ENCODE measurements at places on chromosomes 1 and 21.

DNA sequence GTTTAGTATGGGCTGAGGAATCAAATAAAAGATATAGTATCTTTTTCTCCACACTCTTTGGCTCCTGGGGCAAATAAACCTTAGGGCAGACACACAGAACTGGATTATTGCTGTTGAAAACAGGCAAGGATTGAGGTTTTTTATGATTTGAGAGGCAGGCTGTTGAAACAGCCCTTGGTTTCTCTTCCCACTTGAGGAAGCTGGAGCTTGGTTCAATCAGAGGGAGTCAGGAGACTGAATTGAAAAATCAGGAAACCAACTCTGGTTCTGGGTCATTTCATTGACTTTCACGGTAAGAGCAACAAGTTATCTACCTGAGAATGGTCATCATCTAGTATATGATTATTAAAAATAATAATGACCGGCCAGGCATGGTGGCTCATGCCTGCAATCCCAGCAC is 108.4 kb downstream of the CNIH3 start:
- no peak for DNase-seq

GRCh38 chr1:193434319-193434718 is 247.9 kb upstream of the B3GALT2 start:
- DNase-seq, result peak; percentile 62

GRCh38 chr1:56397409-56397808 is 182.0 kb downstream of the PLPP3 start:
- DNase-seq, result no peak

GRCh38 chr1:29577512-29577911 is 341.2 kb downstream of the PTPRU start:
- DNase-seq, result no peak

DNA sequence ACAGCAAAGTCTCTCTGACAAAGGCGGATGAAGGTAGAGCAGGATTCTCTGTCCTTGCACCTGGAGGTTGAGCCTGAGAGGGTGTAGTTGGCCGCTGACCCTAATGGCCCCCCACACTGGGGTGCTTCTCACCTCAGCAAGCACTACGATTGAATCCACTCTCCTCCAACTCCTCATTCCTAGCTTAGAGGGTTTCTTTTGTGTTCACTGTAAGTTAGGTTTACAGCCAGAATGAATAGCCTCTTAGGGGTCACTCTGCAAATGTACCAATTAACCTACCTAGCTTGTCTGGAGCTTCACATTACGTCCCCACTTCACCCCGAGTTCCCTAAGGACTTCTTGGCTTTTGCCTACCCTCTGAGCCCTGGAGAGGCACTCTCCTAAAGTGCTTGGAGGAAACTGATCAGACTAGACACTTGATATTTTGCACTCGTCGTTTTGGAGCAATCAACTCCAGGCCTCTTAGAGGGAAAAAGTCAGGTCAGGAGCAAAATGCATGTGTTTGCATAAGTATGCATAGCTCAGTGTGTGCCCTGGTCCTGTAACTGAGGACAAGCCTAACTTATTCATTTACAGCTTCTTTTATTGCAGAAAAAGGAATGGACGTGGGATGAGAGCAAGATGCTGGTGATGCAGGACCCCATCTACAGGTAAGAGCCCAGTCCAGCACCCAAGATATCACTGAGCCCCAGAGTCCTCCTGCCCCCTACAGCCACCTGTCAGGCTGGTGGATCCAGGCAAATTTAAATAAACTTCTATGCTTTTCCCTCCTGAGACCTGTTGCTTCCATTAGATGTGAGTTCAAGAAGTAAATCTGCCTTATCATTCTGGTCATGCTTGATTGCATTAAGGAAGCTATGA is 76.4 kb downstream of the SPATA46 start:
- DNase-seq, result no peak

DNA sequence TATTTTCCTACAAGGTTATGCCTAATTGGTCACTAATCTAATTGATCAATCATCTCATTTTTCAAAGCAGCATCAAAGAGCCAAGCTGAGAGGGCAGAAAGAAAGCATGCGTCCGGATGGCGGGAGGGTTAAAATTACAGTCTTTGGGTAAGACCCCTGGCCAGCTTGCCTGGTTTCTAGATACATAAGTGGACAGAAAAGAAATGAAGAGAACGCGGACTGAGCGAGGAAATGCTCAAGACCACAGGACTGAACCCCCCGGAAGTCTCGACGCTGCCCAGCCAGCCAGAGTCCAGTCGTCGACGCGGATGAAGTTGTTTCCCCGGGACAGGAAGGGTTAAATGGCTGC is 297.2 kb downstream of the OMA1 start:
- DNase-seq, result no peak

DNA sequence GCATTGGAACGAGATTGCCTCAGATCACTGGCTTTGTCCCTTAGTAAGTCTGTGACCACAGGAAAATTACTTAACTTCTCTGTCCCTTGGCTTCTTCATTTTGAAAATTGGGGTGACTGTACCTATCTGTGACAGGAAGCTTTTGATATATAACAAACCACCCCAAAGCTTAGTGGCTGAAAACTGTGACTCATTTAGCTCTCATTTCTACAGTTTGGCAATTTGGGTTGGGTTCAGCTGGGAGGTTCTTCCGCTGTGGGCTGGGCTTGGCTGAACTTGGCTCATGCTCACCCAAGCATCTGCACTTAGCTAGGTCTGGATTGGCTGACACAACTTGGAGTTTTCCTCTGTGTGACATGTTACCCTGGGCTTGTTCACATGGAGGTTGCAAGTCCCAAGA is 14.0 kb downstream of the C1orf94 start:
- no peak for DNase-seq

- no peak for DNase-seq
Observed at GRCh38 chr1:177346790-177347359, 176.1 kb downstream of the BRINP2 start.

- DNase-seq, result no peak
Observed at GRCh38 chr1:89286549-89287180, 14.0 kb upstream of the GBP5 start.

DNA sequence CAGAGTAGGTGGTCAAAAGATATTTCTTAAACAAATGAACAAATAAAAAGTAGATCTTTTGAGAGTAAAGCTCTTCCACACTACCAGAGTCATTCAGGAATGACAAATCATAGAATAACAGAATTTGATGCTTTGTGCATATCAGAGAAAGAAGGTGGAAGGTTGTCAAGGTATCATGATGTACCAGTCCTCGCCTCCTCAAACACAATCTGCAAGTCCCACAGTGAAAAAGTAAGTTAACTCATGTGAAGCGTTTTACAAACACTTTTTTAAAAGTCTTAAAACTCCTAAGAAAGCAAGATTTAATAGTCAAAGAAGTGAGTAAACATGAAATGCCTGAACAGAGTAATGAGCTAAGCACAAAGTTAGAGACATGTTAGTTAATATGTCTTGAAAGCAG is 2.5 kb upstream of the RGS4 start:
- no peak for DNase-seq

DNA sequence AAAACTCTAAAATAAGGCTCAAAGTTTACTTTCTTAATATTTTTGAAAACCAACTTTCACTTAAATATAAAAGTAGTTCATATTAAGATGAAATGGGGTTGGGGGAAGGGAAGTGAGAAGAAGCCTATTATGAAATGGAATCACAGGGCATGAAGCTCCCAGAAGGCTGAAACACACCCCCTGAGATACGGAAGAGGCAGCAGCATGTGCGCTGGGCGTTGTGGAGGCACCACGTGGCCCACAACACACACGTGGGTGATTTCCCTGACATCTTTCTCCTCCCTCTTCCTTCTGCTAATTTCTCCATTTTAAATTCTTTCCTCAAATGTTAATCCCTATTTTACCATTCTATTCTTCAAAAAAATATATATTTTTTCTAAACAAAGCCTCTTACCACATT is 35.6 kb upstream of the SEC16B start:
- no peak for DNase-seq

GRCh38 chr1:169338617-169339016 is 29.0 kb downstream of the NME7 start:
- DNase-seq, result no peak

GRCh38 chr1:116311756-116312680 is 61.0 kb upstream of the ATP1A1 start:
- no peak for DNase-seq

DNA sequence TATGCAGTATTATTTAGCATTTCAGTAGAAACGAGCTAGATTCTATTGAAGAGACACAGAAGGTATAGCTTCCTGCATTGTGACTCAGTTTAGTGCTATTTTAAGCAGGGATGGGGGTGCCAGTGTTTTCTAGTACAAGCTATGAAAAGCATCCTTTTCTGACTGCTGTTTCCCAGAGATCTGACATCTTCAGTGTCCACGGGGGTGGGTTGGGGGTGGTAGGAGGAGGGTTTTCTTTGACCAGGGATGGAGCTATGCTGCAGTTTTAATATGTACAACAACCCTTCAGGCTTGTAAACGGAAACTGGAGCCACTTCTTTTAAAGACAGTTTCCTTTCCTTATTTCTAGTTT is 2.7 kb upstream of the NEGR1 start:
- DNase-seq, result no peak

DNA sequence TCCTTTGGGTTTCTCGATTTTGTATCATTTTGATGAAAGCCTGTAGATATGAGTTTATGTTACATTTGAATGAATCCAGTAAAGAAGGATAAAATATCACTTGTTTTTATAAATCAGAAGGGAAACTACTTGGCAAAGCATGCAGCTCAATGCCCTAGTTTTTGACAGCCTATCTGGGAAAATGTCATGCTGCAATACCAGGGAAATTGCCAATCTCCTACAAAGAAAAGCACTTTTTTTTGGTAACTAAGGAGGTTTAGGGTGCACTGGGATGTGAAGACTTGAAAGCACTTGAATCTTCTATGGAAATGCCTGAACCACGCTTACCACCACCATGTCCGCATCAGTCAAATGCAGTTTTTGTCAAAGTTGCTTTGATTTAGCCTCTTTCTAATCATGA is 446.9 kb upstream of the LRRC7 start:
- DNase-seq, result no peak

GRCh38 chr1:108722292-108722691 is 9.6 kb downstream of the FNDC7 start:
- no peak for DNase-seq

DNA sequence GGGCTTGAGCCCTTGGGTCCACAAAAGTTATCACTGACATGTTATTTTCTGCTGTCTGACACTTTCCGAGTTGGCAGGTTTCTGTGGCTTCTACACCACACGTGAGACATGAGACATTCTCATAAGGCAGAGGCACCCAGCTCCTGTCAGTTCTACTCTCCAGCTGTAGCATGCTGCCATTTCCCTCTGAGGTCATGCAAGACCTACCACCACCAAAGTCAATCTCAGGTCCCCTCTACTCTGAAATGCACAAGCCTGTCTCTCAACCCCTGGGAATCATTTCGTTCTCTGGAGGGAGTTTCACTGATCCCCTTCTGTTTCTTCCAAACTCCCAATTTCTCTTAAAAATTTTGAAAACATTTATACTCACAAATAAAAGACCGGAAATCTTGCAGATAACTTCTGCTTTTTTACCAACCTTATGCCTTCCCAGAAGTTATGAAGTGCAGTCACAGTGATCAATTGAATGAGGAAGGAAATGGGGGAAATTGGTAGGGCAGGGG is 39.5 kb upstream of the CR2 start:
- no peak for DNase-seq

DNA sequence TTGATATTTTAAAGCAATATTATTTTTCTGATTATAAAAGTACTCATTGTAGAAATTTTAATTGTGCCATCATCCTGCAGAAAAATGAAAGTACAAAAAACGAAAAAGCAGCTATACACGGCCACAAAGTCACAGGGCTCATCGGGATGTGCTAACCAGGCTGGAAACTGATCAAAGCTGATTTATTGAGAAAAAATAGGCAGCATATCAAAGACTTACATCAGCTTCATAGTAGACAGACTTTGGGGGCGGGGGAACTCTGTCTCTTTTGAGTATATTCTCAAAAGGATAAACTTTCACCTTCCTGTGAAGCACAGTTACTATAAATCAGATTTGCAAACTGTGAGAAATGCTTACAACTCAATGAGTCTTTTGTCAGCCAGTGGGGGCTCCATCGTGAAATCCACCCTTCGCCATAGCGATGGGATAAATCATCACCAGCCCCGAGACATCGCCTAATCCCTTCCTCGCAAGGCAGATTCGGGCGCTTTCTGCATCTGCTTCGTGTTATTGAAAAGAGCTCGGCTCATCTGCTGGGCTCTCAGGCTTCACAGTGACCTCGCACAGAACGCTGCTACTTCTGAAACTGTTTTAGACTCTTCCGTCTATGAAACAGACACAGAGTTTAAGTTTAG is 69.2 kb upstream of the ERG start:
- peak; percentile 34 for DNase-seq

DNA sequence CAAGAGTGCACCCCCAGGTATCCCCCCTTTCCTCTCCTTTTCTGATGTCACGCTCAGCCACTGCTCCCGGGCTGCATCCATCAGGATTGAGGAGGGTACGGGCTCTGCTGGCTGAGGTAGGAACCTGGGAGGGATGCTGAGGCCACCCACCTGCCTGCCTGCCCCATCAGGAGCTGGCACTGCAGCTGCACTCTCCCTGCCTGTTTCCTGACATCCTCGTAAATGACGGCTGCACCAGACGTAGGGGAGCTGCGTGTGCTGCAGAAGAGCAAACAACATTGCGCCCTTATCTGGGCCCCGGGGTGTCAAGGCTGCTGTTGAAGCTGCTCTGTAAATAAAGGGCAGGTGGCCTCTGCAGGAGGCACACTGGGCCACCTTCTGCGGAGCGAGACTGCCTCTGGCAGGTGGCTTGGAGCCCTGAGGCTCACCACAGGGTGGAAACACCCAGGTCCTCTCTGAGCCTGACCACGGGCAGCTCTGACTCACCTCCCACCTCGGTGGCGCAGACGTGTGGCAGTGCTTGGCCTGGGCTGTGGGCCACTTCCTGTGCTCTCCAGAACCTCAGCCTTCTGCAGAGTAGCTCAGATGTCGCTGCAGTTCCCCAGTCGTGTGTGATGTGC is 30.9 kb downstream of the SNAP47 start:
- no peak for DNase-seq

DNA sequence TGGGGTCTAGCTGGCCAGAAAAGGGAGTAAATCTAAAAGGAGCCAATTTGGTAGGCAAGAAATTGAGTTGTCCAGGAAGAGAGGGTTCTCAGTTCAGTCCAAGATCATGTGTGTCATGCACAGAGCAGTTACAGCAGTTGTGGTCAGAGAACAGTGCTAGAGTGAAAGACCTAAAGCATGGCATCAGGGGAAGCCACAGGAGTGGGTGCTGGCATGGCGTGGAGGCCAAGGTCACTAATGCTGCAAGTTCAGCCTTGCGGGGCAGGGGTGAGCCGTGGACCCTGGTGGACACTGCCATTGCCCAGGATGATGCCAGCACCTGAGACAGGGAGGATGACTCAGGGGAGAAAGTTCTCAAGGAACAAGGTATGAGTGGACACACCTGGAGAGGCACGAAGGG is 16.6 kb upstream of the TMEM125 start:
- DNase-seq, result no peak

GRCh38 chr1:12434174-12434573 is 183.8 kb downstream of the DHRS3 start:
- DNase-seq, result peak; percentile 83

- no peak for DNase-seq
Observed at GRCh38 chr21:34919406-34919805, 129.7 kb downstream of the RUNX1 start.

DNA sequence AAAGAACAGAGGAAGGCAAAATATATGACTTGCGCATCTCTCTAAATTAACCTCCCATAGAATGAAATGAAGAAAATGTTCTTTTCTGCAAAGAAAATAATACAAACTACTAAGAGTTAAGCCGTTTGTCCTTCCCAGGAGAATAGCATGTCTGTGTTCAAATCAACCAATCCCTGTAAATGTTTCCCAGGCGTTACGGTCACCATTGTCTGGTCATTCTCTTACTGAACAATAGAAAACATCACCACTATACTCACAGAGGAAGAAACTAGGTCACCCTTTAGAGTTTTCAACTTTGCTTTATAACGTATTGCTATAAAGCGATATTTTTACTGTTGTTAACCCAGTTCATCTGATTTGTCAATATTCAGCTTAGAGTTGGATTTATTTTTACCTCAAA is 34.1 kb downstream of the COL11A1 start:
- no peak for DNase-seq

Measured in non-pigmented ciliary epithelial cell (primary cell).